ENCODE measurements at places on chromosomes 3 and 15.

- DNase-seq, result no peak
These were observed 1092.5 kb upstream of the EPHA6 start for GRCh38 chr3:95721938-95722337.

DNA sequence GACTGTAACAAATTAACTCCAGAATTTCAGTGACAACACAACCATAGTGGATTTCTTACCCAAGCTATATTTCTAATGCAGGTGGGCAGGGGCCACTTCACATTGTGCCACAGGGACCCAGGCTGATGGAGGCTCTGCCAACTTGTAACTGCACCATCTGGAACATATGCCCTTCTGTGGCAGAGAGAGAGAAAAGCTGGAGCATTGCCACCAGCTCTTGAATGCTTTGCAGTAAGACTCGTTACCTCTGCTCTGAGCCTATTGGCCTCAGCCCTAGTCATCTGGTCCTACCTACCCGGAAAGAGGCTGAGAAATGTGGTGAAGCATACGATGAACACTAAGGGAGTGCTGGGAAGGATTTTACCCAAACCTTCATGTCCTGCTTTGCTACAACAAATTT lies 587.1 kb downstream of the ZNF385D start:
- no peak for DNase-seq

DNA sequence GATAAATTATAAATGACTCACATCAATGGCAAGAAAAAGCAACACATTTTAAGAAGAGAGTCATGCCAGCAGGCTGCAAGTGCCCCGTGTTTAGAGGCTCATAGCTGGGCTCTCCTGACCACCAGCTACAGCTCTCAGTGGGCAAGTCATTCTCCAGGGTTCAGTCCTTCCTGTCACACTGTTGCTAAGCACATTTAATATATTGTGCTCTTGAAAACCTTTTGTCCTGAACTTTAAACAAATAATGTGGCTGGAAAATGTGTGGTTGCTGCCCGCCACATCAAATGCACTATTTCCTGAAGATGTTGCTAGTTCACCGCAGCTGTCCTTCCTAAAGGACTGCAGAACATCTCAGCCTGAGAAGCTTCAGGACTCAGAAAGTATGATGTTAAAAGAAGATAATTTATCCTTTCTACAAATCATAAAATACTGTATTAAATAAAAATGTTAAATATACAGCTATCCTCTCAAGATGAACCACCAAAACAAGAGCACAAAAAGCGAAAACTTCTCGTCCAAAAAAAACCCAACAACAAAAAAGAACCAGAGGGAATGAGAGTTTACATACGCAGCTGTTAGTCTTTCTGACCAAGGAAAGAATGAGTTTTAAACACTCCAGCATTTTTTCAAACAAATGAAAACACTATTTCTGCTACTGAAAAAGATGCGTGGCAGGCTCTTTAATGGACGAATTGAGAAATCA lies 951 bp downstream of the TARS3 start:
- DNase-seq, result no peak

DNA sequence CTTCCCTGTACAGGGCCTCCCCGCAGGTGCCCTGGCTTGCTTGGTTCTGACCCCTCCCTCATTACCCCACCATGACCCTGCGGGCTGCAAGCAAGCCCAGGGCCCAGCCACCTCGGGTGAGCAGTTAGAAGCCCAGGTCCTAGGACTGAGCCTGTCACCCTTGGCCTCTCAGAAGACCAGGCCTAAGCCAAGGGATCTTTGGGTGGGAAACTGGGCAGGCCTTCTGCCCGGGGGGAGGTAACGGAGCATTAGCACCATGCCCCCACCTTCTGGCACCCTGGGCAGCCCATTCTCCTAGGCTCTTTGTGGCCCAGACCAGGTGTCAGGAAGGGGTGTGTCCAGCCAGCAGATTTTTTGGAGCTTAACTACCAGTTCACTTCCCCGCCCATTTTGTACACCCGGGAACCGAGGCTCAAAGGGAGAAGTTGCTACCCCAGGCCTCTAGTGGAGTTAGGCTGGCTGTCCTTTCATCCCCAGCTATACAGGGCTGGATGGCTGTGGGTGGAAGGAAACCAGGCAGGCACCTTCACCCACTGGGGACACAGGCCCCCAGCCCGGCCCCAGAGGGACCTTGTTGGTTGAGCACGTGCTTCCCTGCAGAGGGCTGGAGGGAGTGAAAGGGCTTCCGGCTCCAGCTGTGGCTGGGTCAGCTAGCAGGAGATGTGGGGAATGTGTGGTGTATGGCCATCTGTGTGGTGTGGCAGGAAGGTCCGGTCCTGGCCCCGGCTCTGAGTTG lies 1.4 kb downstream of the CSK start:
- DNase-seq, result no peak

GRCh38 chr3:141487521-141488252 lies 860 bp downstream of the RASA2 start:
- peak; percentile 89 for DNase-seq

DNA sequence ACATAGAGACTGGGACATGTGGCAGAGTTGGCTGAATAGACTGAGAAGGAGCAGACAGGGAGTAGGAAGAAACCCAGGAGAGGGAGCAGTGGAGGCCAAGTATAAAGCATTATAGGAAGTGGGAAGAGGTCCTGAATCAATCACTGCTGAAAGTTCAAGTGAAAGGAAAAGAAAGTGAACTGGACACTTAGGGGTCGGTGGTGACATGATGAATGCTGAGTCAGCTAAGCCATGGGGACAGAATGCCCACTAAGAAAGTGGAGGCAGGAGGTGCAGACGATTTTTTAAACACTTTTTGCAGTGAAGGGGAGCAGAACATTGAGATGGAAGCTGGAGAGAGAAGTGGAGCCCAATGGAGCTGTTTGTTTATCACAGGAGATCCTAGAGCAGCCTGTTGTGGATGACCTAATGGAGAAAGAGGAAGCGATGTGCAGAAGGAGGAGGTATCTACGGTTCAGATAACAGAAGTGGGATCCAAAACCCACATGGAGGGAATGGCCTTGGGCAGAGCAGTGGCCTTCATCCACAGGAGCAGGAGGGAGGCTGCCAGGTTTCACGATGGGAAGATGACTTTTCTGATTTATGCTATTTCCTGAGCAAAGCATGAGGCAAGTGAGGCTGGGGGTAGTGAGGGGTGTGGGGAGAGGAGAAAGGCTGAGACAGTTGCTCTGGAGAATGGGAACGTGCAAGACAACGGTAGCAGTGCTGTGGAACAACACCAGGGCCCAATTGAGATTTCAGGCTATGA lies 208.2 kb downstream of the RPLP1 start:
- DNase-seq, result no peak

- DNase-seq, result no peak
These were observed 49.3 kb downstream of the FAM174B start for GRCh38 chr15:92606126-92606835.

DNA sequence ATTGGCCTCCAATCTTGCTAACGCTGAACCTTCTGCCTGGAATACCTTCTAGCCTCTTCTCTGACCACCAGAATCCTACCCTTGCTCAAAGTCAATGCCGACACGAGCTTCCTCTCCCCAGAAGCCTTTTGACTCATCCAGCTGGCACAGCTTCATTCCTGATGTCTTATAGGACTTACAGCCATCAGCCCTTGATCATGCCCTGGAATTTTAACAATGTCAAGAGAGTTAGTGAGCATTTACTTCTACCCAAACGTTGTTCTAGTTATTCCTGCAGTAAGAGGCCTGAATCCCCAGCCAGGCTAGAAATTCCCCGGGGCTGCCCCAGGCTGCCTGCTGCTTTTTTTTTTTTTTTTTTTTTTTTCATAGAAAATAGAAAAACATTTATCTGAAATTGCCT lies 3.9 kb downstream of the CYP1A2 start:
- no peak for DNase-seq

GRCh38 chr3:25423780-25424588 lies 4.1 kb upstream of the RARB start:
- no peak for DNase-seq

DNA sequence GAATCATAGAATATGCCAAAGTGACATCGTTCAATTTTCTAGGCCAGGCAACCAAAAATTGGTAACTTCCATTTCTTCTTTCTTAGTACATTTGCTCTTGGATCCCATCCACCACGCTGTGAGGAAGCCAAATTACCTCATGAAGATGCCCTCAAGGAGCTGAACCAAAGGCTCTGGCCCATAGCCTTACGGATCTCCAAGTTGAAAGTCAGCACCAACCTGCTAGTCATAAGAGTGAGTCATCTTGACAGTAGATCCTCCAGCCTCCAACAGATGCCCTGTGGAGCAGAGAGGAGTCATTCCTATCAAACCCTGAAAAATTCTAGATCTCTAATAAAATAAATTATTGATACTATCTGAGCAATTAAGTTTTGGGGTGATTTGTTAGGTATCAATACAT lies 322.5 kb upstream of the COL8A1 start:
- DNase-seq, result no peak

DNA sequence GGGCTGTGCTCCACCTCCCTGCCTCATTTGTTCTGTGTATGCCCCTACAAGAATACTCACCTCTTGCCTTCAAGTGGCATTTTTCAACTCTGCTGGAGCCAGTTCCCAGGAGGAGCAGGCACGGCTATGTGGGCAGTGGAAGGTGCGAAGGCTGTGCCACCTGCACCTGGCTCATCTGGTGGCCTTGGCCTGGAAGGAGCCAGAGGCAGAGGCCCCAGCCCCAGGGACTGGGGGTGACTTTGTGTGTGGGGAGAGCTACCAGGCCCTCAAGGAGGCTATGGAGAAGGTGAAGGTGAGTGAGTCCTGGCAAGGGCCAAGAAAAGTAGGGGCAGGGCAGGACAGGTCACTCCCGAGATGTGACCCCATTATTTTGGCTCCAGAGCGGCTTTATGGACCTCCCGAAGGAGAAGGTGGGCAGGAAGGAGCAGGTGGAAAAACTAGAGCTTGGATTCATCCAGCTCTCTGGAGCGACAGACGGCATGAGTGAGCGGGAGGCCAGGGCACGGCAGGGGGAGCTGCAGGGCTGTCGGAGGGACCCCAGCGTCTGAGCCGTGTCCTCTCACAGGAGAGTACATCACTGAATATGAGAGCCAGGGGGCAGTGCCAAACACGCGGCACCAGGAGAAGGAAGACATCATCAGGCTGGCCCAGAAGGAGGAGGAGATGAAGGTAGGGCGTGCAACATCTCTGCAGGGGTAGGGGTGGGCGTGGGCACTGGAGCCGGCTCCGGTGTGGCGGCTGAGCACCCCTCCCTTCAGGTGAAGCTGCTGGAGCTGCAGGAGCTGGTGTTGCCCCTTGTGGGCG lies 57.3 kb upstream of the UBE2Q2 start:
- DNase-seq, result no peak

DNA sequence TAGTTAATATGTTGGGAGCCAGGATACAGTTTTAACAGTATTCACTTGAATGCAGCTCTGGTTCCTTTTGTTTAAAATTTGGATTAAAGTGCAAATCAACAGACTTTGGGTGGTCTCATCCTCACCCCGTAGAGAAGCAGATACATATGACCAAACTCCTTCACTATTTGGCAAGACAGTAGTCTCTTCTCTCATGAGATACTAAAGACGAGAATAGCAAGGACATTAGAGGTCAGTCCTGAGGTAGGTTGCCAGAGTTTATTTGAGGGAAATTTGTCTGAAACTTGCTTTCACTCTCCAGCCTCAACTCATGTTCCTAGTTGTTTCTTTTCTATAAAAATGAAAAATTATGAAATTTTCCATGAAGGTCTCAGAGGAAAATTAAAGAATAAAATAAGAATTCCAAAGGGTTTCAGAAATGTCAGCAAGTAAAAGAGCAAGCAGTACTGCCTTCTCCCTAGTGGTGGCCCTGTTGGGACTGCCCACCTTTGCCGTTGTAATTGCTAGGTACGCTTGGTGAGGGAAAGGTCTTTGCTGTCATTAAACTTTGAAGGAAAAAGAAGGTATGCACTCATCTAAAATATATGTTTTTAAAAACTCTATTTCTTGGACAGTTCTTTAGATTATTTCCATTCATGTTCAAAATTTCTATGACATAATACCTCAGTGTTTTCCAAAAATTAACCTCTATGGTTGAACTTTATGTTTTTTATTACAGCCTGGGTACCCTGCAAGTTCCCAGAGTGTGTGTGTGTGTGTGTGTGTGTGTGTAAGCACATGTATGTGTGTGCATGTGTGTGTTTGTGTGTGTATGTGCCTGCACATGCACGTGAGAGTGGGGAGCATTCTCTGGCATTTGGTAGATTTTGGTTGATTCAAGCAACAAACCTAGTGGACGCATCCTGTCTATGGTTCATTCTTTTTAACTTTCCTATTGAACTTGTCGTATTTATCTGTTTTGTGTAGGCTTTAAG lies 111.4 kb downstream of the CMSS1 start:
- DNase-seq, result no peak

DNA sequence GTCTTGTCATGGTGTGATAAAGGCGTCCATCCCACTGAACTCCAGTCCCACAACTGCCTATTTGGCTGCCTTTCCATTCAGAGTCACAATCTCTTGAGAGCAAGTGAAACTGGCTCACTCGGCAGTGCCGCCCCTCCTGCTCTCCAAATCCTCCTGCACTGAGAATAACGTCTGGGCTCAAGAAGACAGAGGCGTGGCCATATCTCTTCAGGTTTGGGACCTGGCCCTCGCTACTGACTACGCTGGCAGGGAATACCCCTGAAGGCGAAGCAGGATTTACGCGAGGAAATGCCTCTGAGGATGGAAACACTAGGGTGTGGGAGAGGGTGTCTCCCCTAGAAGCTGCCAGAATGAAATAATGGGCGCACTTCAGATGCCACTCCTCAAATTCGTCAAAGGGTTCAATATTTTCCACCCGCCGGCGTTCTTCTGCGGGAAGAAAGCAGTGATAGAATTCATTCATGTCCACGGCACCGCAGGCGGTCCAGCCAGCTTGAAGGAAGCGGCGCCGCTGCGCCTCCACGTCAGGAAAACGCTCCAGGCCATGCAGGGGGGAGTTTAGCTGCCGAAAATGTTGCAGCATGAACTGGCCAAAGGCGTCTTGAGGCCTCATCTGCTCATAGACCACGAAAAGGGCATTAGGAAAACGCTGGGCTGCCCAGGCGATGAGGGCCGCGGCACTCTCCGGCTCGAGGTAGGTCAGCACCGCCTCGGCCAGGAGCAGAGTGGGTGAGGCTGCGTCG lies 985 bp downstream of the LCMT2 start:
- peak; percentile 1 for DNase-seq

DNA sequence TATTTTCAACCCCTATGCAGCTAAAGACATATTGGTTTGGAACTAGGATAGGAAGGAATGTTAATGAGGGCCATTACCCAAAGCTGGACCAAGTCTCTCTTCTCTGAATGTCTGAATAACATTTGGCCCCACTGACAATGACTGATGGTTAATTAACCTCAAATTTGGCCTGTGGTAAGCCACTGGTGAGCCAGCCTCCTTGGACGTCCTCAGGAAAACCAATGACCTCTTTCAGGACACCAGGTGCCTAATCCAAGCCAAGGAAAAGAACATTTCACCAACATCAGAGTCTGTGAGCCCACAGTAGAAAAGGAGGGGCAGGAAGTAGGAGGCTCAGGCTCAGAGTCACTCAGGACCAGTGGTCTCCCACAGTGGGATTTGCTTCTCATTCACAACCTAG lies 56.4 kb upstream of the ETV5 start:
- no peak for DNase-seq

DNA sequence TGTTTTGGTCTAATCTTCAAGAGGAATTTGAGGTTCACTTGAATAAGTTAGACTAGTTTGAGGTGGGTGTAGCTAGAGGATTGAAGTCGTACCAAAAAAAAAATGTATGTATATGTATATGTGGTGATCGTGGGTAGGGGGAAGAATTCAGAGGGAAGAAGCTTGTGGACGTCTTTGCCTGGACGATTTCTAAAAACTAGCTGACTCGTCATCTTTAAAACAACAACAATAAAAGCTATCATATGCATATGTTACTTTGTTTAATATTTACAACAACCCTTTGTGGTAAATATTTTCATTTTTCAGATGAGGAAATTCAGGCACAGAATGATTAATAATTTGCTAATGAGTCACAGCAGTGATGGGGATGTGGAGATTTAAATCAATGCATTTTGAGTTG lies 18.1 kb downstream of the RNF111 start:
- no peak for DNase-seq
